CD4-positive, alpha-beta T cell treated with Interleukin-2 at 100 ng/mL for 4 hours (primary cell): ENCODE measurements at places on chromosomes 3 and 15.

GRCh38 chr15:98416222-98416855 is 232.0 kb upstream of the IGF1R start:
- no peak for DNase-seq

- no peak for DNase-seq
Measured at GRCh38 chr3:190911382-190911781, 48.9 kb upstream of the GMNC start.

DNA sequence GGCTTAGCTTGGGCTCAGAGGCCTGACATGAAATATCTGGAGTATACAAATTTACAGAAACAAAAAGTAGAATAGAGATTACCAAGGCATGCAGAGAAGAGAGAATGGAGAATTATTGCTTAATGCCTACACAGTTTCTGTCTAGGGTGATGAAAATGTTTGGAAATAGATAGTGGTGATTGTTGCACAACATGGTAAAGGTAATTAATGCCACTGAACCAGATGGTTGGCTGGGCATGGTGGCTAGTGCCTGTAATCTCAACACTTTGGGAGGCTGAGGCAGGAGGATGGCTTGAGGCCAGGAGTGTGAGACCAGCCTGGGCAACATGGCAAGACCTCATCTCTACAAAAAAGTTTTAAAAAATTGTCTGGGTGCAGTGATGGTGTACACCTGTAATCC is 46.6 kb upstream of the OSBPL11 start:
- DNase-seq = no peak

DNA sequence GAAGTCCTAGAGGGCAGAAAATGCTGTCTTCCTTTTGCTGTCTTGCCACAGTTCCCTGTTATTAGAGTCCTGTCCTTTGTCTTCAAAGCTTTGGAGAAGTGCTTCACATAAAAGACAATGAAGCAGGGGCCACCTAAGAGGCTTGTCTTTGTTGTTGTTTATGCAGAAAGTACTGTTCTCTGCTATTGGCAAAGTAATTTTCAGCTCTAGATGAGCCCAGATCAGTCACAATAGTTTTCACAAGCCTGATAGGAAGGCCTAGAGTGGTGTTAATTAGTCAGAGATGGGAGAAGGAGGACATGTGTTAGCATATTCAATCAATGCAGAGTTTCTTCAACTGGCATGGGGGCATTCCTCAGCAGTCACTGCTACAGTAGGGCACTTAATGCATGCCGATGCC is 300.0 kb downstream of the PTPRG start:
- no peak for DNase-seq

DNA sequence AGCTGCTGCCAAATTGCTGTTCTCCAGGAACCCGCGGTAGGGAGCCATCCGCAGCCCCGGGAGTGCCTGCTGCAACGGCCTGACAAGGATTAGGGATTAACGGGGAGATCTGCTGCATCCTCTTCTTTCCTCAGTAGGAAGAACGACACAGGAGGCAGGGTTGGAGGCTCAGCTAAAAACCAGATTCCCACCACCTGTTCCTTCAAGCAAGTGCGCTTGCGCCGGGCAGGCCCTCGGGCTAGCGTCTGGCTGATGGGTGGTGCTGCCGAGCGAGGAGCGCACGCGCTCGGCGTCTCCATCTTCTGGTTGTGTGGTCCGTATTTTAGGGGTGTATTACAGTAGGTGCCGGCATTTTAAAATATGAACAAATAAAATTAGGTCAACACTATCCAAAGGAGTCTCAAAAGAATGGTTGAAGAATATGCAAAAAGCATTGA is 25.4 kb upstream of the SLC25A26 start:
- DNase-seq = no peak

DNA sequence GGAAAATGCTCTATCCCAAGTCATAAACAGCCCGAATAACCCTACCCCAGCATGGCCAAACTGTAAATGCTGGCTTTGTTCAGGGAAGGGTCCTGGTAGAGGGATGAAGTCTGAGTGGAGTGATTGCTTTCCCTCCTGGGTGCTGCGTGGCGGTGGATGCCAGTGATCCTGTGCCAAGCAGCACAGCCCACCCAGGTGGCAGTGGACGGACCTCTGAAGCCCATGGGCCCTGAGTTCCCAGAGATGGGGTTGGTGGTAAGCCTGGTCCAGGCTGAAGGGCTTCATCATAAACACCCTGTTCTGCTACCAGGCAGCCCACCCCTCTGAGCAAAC is 69.3 kb upstream of the ITGA11 start:
- DNase-seq = no peak

DNA sequence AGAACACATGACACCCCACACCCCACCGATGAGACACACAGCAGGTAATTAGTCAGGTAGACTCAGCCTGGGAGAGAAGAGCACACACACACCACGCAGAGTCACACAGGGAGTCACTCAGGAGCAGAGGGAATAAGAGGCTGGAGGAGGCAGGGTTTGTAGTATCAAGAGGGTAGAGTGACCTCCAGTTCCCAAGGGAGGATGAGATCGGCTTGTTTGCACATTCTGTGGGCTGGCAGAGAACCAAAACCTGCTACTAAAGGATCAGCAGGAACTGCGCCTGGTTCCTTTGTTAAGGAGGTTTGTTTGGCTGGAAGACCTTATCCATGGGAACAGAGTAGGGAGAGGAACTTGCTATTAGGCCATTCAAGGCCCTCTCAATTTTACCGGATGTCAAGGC is 281.4 kb upstream of the SLCO3A1 start:
- DNase-seq = no peak

GRCh38 chr15:76155731-76156130 is 95.9 kb downstream of the TMEM266 start:
- no peak for DNase-seq

GRCh38 chr3:146092230-146092629 is 68.8 kb downstream of the PLOD2 start:
- DNase-seq = no peak

DNA sequence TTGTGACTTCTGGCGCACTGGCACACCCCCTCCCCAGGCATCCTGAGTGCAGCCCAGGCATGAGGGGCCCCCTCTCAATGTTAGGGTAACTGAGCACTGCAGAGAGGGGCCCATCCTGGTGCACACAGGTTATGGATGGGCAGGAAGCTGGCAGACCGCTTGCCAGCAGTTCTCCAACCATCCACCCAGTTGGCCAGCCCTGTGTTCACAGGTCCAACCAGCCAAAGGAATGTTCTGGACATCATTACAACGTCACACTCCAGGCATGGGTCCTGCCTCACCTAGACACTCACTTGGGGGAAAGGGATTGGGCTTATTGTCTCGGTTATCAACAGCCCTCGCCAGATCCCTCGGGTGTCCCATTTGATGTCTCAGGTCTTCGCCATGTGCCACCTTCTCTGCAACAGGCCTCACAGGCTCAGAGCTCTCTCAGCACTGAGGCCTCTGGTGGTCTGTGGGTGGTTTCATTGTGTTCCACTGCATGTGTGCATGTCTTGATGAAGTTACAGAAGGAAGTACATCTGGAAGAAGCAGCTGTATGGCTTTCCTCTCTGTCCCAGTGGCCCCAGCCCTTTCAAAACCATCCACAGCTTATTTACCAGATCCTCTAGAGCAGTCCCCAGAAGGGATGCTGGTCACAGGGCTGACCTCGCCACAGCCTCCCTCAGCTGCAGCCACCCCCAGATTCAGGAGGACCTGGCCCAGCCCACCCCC is 23.7 kb downstream of the ADCY5 start:
- DNase-seq = no peak

DNA sequence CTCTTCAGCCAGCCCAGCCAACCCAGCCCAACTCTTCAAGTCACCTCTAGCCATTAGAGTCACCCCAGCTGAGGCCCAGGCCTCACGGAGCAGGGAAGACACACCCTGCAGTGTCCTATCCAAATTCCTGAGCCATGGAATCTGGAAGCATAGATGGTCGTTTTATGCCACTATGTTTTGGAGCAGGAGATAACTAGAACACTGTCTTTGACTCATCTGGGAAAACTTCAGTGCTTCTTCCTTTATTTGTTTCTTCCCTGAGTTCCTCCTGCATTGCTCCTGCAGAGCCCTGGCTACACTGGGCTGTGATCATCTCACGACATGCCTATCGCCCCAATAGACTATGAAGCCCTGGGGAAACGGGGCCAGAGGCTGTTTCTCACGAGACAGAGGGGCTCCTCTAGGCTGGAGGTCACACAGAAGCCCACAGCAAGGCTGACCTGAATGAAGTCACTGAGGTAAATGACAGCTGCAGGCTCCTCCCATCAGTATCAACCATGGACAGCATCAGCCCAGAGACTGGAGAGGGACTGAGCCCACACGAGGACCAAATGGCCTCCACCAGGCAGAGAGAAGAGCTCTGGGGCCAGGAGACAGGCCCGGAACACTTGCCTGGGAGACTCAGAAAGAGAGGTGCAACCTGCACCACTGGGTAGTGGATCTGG is 22.7 kb downstream of the CRABP1 start:
- no peak for DNase-seq

DNA sequence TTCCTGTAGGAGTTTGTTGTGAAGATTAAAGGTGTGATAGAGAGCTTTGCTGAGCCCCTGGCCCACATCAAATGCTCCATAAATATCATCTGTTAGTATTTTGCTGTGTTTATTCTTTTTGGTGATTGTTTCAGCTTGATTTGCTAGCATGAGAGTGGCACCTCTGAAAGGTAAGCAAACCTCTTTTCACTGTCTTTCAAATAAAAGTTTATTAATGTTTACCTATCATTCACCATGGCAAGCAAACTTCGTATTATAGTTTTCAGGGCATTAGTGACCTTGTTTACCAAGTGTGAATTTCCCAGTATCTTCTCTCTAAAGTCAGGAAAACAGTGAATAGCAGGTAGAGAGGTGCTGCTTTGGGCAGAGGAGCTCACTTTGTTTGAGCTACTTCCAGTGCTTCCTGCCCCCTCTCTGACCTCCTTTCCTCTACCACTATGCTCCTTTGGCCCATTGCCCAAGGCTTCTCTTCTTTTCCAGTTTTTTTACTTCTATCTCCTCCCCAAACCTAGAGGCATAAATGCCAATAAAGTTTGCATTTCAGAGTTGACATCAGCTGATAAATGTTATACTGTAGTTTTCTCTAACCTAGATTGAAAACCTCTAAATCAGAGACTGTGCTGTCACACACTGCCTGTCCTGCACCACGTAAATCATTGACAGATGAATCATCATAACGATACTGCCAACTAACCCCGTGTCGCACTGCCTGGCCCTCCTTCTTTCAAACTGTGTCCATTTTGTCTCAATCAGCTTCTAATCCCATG is 569.0 kb downstream of the TUSC7 start:
- no peak for DNase-seq

- no peak for DNase-seq
Measured at GRCh38 chr15:34783431-34783830, 11.9 kb downstream of the ACTC1 start.

DNA sequence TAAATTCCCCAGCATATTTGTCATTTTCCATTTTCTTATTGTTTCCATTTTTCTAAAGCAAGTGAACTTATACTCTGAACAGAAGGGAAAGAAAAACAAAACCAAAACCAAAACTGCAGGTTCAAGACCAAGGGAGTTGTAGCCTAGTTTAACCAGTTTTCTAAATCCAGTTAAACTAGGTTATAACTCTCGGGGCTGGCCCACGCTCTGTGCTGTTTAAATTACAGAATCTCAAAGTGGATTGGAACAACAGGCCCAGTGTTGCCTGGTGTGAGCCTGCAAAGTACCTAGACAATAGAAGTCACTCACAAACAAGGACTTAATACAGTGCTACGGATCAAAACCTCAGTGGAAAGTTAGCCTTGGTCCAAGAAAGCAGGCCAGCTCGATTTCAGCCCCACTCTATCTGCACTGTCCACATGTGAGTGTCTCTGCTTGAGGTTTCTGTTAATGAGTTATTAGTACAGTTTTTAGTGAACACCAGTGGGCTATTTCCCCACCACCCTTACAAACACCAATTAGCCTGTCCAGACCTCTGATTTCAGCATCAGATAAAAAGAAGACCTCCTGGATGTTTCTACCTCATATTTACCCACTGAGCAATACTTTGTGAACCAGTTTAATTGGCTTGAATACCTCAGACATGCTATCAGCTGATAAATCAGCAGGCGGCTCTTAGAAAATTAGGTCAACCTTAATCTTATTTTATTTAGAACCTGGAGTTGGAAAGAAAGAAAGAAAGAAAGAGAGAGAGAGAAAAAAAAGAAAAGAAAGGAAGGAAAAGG is 93.8 kb upstream of the PDZRN3 start:
- no peak for DNase-seq

DNA sequence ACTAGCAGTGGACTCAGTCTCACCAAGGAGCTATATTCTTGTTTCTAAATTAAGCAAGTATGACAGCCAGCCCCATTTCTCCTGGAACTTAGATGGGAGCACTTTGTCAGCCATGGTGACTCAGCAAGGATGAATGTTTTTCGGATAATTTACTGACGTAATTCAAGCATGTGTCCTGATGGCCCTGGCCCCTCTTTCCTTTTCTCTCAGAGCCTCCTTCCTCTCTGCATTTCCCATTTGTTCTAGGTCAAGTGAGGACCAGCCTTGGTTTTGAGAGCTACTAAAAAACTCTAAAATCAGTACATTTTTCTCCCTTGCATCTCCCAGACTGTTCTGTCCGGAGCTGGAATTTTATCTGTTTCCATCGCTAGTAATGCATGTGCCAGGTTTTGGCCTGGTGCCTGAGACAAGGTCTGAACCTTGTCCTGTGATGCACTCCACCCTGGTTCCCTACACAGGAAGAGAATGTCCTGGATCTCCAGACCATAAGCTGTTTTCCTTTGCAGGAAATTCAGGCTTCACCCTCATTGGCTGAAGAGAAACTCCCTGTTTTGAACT is 256.6 kb upstream of the ROPN1 start:
- no peak for DNase-seq

GRCh38 chr3:71926262-71926600 is 141.3 kb upstream of the PROK2 start:
- DNase-seq = no peak

- no peak for DNase-seq
Measured at GRCh38 chr3:136135039-136135802, 60.9 kb downstream of the MSL2 start.

GRCh38 chr3:102574355-102574754 is 139.5 kb downstream of the ZPLD1 start:
- DNase-seq = no peak

DNA sequence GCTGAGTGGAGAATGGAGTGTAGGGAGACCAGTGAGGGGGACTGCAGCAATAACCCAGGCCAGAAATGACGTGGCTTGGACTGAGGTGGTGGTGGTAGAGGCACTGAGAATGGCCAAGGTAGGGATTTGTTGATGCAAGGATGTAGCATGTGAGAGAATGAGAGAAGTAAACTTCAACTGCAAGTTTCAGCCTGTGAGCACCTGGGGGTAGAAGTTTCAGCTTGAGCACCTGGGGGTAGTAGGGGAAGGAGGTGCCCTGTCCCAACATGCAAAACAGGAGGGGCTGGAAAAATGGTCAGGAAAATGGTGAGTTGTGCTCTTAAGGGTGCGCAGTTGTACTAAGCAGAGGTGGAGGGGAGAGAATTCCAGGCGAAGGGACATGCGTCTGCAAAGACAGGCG is 31.0 kb downstream of the IL16 start:
- no peak for DNase-seq

DNA sequence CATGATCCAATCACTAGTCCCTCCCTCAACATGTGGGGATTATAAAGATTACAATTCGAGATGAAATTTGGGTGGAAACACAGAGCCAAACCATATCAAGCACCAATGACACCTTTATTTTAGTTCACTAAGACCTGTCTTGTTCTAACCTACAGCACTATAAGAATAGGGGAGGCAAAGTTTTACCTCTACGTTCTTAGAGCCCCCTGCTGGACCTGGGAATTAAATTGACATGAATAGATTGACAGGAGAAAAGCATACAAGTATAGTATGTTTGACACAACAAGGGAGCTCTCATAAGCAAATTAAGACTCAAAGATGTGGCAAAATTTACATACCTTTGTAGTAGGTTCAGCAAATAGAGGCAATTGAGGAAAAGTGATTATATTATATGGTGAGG is 974.4 kb upstream of the ALCAM start:
- DNase-seq = no peak
